ENCODE measurements at places on chromosomes 16 and 17. TPM values are rescaled to one million over a fixed set of nuclear protein-coding genes. Genes with fewer than 3 reads are reported as not detected.

SHBG gene
- 0.66 TPM for total RNA-seq

CARD14 gene
- total RNA-seq = not detected

CEMP1 gene
- 0.31 TPM for total RNA-seq

CCL5 gene
- total RNA-seq = not detected

AFMID gene
- 47.5 TPM for total RNA-seq

CDRT15L2 gene
- not detected for total RNA-seq

SCGB1C2 gene
- not detected for total RNA-seq

MT1H gene
- total RNA-seq = 54.5 TPM

MEIOB gene
- 6.3 TPM for total RNA-seq

CPSF4L gene
- not detected for total RNA-seq

ACACA gene
- total RNA-seq = 136 TPM

CACNG4 gene
- total RNA-seq = 4.1 TPM

RHBDF1 gene
- total RNA-seq = 15.3 TPM

PAQR4 gene
- total RNA-seq = 17.7 TPM

DPEP1 gene
- 0.93 TPM for total RNA-seq

PRSS53 gene
- total RNA-seq = 2.7 TPM

CACNG1 gene
- not detected for total RNA-seq

KRTAP4-3 gene
- total RNA-seq = not detected

SOX9 gene
- total RNA-seq = 4.4 TPM

TAC4 gene
- total RNA-seq = not detected

PNMT gene
- 1.9 TPM for total RNA-seq

SLC5A2 gene
- total RNA-seq = 0.66 TPM

Measured in GM23338 (cell line).